HS-27A (cell line): ENCODE measurements at places on chromosomes 6 and 20.
A peak's percentile ranks its signal among the peaks of the same experiment; 100 is the strongest.

- DNase-seq = no peak
These were observed 234.0 kb upstream of the MARCKS start for GRCh38 chr6:113623129-113623528.

DNA sequence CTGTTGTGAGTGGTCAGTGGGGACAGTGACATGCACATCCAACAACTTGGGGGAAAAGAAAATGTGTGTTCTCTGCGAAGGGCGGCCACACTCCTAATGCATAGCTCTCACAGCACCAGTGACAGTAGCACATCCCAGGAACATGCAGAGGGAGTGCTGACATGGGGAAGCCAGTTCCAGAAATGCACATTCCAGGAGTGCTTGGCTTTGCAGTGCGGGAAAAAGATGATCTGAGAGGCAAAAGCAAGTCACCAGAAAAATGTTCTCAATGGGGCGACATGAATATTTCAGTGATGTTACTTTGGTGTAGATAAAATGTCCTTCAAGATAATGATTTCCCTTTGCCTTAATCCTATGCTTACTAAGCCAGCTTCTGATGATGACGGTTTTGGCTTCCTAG is 42.9 kb upstream of the PDE10A start:
- DNase-seq = no peak

DNA sequence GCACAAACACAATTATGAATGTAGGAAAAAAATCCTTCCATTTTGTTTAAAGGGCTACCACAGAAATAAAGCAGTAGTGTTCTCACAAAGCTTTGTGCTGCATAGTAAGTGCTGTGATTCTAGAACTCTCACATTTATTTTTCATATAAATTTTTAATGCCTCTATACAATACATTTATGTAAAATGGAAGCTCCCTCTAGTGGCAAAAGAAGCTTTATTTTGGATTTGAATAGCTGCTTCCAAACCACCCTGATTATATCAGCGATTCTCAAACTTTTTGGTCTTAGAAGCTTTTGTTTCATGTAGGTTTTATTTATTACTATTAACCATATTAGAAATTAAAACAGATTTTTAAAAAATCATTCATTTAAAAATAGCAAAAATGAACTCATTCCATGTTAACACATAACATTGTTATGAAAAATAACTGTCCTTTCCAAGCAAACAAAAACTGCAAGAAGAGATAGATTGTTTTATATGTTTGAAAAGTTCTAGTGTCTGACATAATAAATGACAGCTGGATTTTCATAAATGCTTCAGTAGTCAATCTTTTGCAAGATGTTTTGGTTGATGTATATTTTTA is 38.4 kb downstream of the HS3ST5 start:
- DNase-seq = peak; percentile 11

DNA sequence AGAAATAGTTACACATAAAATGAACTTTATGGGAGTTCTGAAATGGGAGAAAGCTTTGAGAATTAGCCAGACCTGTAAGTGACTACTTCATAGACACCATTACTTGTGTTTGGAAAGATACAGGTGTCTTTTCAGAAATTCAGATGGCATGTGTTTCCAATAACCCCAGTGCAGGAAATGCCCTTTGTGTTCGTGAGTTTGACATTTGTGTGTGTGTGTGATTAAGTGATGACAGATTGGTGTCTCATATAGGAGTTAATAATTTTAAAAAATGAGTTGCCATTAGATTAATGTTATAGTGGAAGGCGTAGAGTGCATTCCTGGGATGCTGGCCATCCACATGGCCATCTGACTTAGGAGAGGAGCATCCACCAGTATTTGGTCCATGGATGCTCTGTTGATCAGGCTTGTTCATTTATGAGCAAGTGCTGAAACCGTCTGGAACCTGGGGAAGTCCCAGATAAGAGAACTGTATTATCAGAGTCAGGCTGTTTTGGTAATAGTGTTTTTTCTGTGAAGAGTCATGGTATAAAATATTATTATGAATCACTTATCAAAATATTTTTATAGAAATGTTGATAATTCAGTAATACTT is 3.1 kb downstream of the STK4 start:
- no peak for DNase-seq

- no peak for DNase-seq
These were observed 207.6 kb upstream of the MYLIP start for GRCh38 chr6:15921243-15921642.

GRCh38 chr6:142833054-142833453 is 111.9 kb downstream of the HIVEP2 start:
- DNase-seq = peak; percentile 77

GRCh38 chr20:19451231-19451922 is 238.9 kb downstream of the SLC24A3 start:
- DNase-seq = no peak

DNA sequence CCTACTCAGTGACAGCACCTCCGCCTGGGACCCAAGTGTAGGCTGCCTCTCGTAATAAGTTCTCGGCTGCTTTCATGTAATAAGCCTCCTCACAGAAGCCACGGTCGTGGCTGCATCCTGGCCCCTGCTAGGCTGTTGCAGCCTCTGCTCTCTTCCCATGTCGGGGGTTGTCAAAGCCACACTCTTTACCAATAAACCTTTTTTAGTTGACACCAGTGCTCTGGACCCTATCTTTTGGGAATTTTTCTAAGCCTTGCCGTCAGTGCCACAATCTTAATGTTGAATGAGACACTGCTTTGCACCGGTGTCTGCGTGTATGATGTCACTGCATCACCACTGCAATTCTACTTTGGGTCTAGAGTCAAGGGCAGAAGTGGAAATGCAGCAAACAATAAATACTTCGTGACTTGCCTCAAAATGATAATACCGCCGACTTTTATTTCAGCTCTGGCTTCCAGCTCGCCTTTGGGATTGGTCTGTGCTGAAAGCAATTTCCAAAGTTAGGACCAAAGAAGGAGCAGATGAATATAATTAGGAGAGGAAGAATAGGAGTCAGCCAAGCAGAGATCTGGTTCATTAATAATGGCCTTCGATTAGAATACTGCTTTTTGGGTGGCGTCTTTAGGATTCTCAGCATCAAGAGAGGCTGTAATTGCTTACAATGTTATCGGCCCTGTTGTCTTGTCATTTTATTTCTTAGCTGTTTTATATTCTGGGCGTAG is 57.6 kb upstream of the CCN6 start:
- no peak for DNase-seq

GRCh38 chr6:31265926-31266325 is 6.0 kb downstream of the HLA-C start:
- no peak for DNase-seq

DNA sequence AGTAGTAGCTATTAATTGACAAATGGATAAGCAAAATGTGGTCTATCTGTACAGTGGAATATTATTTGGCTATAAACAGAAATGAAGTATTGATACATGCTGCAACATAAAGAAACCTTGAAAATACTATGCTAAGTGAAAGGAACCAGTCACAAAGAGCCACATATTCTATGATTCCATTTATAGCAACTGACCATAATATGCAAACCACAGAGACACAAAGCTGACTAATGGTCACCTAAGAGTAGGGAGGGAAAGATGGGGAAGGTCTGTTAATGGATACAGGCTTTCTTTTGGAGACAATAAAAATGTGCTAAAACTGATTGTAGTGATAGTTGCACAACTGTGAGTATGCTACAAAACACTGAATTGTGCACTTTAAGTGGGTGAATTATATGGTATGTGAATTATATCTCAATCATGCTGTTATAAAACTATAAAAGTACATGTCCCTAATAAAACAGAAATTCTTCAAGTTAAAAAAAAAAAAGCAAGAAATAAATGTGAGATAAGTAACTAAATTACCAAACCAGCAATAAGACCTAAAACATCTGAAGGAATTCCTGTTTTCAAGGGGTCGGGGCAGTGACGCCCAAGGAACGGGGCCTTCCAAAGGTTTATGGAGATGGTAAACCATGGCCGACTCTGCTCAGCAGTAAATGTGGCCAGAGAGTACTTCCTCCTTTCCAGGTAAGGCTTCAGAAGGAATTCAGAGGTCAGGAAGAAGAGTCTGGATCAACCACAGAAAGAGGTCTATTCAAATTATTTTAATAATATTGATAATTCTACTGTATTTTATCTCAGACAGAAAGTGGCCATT is 75.4 kb downstream of the ARHGAP18 start:
- no peak for DNase-seq

- no peak for DNase-seq
These were observed 7.4 kb downstream of the ITPR3 start for GRCh38 chr6:33628401-33628964.

DNA sequence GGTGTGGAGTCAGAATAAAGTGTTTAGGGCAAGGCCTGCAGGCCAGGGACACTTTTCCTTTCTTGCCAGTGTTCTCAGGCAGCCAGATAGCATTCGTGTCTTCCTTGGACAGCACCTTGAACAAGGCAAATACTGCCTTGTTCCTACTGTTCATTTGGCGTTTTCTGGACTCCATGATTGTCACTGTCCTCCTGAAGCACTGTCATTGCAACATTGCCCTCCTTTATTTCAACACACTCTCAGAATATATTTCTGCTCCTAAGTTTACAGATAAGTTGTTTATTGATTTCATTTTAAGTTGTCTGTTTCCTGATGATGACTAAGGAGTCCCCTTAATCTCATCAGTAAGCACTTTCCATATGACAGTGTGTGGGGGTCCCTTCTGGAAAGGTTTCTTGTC is 15.1 kb upstream of the DEF6 start:
- no peak for DNase-seq

DNA sequence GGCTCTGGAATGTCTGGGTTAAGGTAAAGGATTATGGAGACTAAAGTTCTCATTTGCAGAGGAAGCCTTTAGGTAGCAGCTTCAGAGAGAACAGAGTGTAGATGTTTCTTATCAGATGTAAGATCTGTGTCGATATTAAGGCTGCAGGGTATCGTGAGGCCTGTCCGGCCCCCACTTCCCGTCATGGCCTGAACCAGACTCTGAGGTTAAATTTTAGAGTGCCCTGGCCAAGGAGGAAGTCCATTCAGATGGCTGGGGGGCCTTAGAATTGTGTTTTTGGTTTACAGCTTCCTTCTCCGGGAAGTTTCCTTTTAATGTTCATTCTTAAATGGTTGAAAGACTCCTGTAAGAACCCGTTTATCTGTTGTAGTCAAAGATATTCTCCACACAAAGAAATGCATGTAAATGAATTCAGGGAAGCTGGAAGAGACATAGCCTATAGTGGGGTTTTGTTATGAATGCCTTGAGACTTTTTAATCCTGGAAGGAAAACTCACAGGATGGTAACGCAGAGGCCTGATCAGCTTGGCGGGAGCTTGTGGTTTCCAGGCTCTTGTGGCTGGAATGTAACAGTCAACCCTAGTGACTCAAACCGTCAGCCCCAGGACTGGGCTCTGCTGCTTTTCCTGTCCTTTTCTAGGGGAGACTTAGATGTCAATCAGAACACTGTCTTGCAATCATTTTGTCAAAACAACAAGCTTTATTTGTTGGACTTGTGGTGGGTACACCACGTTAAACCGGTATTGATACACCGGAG is 34.7 kb downstream of the KIF25 start:
- no peak for DNase-seq
